ENCODE measurements at places on chromosomes 2 and 18.

DNA sequence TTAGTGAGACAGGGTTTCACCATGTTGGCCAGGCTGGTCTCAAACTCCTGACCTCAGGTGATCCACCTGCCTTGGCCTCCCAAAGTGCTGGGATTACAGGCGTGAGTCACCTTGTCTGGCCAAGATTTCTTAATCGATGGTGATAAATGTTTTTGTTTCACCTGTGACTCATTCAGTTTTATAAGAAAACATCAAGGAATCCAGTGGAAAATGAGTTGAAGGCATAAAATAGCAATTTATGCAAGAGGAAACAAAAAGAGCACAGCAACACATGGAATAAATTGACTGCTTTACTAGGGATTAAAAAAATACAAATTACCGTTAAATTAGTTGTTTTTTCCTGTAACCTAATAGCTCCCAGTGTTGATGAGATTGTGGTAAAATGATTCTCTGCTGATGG, 80.2 kb downstream of the CDK15 start:
- DNase-seq, result no peak

GRCh38 chr2:204010628-204011560, 74.3 kb downstream of the ICOS start:
- DNase-seq, result no peak

GRCh38 chr2:96174251-96175144, 29.3 kb upstream of the DUSP2 start:
- DNase-seq, result peak; percentile 15

GRCh38 chr2:20381457-20381856, 30.8 kb upstream of the PUM2 start:
- no peak for DNase-seq

DNA sequence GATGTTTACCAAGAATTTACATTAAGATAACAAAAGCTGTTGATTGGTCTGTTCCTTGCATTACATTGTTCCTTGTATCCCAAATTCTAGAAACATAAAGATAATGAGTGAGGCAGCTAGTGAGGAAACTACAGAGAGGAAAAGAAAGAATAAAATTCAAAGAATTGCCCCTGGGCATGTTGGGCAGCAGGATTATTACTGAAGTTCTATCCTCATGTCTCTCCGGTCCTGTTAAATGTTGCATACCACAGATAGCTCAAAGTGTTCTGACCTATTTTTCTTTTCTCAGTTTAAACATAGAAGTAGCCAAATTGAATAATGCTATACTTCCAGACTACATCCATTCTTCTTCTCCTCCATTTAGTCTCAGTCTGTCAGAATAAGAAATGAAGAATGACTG, 58.2 kb upstream of the DYNC1I2 start:
- DNase-seq, result no peak

DNA sequence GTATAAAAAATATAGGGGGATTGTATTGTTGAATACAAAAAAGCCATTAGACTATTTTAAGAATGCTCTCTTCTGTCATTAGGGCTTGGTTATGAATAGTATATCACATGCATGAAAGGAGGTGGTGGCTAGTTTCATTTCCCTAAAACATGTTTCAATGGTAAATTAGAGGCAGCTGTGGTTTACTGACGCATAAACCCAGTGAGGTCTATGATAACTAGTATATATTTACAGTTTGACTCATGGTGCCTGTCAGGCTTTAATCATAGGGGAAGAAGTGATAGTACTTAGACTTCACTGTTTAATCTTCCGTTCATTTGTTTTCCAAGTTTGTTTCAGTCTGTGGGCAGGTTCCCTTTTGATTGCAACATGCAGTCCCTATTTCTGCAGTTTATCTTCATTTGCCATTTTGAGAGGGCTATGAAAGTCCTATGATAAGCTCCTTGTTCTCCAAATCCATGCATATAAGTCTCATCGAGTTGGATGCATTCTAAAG, 55.1 kb upstream of the MAP4K3 start:
- peak; percentile 78 for DNase-seq

GRCh38 chr2:3620834-3621233, 25.9 kb downstream of the COLEC11 start:
- DNase-seq, result no peak

GRCh38 chr2:237712477-237713377, 85.3 kb downstream of the LRRFIP1 start:
- no peak for DNase-seq

DNA sequence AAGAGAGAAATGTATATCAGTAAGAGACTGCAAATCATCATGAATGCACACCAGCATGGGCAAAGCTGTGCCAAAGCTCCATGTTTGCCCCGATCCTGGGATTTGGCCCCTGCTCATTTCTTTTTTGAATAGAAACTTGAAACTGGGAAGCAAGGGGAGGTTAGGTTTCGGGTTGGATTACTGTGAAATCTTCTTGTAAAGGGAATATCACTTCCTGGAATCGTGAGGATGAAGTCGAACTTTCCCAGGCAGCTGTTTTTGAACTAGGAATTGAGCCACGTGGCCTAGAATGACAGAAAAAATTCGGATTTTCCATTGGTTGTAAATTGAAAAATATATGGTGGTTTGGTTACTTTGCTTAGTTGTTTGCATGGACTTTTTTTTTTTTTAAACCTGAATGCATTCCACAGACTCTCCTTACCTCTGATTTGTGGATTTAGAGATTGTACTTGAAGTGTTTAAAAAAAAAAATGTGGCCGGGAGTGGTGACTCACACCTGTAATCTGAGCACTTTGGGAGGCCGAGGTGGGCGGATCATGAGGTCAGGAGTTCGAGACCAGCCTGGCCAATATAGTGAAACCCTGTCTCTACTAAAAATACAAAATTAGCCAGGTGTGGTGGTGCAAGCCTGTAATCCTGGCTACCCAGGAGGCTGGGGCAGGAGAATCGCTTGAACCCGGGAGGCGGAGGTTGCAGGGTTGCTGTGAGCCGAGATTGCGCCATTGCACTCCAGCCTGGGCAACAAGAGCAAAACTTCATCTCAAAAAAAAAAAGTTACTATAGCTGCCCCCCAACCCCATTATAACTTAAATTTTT, 32.1 kb downstream of the GRHL1 start:
- DNase-seq, result no peak

DNA sequence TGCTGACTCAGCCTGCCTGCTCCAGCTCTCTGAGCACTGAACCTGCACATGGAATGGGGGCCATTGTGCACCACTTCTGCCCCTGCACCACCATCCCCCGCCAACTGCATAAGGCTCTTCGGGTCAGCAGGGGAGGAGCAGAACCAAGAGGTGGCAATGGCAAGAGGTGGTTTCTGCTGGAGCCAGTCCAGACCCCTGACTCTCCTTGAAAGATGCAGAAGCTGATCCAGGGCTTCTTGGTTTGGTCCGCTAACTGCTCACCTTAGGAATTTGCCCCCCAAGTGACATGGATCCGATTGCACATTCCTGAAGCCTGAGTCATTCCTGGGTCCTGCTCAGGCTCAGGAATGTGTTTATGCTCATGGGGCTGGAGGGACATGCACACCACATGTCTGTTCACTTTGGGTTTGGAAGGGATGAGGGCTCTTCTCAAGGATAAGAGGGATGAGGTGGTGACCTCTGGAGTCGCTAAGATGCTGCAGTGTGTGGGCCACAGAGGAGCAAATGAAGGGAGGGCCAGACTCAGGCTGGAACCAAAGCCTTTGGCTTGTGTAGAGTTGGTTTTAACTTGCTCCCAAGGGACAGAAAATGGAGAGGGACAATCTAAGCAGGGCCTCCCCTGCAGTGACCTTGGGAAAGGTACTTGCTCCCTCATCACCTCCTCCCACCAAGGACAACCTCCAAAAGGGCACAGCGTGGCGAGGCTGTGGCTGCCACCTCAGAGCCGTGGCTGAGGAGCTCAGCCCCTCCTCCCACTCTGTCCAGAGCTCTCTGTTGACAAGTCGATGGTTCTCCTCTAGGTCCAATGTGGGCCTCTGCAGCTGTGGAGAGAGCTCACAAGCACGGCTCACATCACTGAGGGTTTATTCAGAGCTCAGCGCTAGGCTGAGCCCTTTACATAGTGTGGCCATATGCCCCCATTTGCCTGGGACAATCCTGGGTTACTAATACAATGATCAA, 66.2 kb downstream of the HS1BP3 start:
- peak; percentile 85 for DNase-seq

GRCh38 chr18:44548291-44549221, 132.1 kb upstream of the SETBP1 start:
- DNase-seq, result no peak

DNA sequence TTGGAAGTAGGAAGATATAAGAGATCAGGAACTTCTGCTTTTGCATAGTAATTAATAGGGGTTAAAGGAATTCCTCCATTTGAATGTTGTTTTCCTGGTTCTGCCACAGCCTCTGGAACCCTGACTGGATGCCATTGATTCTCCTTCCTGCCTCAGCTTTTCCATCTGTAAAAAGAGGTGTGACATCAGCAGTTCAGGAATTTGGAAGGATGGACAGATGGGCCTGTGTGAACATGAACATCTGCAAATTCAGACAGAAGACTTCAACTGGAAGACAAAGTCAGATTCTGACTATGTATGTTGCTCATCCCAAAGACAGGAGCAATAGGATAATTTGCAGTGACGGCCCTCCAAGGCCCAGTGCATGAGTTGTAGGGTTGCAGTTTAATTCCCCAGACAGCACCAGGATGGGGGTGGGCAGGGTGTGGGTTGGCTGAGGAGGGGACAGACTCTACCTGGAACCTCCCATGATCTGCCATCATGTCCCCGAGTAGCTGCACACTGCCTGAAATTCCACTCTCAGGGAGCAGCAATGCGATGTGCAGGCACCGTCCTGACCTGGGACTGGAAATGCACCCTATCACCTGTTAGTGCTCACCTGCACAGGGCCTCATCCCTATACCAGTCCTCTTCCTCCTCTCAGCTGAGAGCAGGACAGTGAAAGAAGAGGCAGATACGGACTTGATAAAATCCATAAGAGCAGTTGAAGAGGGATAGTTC, 98.9 kb upstream of the EPAS1 start:
- DNase-seq, result no peak

DNA sequence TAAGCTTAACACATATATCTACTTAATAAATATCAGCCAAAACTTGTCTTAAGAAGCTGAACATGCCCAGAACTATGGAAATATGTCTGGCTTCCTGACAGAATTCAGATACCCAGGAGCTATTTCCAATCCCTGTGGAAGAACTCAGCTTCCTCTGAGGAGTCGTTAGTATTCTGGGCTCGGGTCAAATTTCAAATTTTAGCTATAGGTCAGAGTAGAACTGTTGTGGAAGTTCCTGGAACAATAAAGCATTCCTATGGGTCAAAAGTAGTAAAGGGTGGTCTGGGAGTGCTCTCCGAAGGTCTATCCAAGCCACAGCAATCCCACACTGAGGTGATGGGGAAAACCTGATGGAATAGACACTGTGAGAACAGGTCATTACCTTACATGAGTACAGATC, 342.7 kb upstream of the CHST9 start:
- DNase-seq, result no peak

- DNase-seq, result no peak
Observed at GRCh38 chr2:207255565-207256470, 90.1 kb upstream of the KLF7 start.

GRCh38 chr18:26655525-26656430, 107.4 kb upstream of the KCTD1 start:
- DNase-seq, result no peak

DNA sequence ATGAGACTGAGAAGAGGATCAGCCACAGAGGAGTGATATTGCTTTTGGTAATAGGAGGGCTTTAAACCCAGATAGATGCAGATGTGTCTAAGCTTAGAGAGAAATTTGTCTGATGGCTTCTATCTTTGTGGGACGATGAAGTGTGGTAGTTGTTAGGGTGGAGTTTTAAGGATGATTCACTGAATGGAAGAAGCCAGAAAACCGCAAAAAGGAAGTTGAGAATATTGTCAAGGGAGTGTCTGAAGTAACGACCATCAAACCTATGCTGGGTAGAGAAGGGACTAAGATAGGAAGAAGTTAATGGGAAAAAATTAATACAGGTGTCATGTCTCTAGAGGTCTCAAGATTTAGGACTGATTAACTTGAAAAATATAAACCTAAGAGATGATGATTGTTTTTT, 195.6 kb upstream of the MC4R start:
- DNase-seq, result no peak

DNA sequence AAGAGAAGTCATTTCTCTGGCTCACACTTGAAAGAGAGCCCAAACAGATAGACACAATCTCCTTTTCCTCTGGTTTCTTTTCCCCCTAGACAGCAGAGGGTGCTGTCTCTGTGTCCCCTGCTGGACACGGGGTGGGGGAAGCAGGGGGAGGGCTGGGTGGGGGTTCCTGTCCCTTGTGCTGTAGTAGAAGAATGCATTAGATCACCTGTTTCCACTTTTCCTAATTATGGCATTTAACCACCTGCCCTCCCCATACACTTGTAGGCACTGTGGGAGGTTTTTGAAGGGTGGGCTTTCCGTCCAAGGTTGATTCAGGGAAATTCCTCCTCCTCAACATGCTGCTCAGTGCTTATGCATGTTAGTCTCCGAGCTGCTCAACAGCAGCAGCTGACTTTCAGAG, 206.2 kb upstream of the EPAS1 start:
- DNase-seq, result no peak

- no peak for DNase-seq
Observed at GRCh38 chr18:47397671-47398319, 146.3 kb upstream of the SKOR2 start.

- DNase-seq, result no peak
Observed at GRCh38 chr2:158760887-158761286, 34.2 kb upstream of the DAPL1 start.

GRCh38 chr2:239934571-239935171, 90.5 kb downstream of the NDUFA10 start:
- no peak for DNase-seq

DNA sequence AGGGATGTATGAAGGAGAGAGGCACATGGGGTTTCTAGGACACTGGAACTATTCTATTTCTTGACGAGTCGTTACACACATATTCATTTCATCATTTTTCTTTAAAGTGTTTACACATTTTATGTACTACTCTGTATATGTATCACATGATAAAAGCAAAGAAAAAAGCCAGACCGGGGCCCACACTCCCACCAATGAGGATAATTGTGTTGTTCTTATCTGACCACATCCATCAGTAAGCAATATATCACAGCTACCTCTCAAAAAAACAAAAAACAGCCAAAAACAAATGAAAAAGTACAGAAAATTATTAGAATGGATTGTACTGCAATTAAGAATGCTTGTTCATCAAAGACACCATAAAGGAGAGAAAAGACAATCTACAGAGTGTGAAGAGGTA, 14.2 kb upstream of the CNRIP1 start:
- no peak for DNase-seq

DNA sequence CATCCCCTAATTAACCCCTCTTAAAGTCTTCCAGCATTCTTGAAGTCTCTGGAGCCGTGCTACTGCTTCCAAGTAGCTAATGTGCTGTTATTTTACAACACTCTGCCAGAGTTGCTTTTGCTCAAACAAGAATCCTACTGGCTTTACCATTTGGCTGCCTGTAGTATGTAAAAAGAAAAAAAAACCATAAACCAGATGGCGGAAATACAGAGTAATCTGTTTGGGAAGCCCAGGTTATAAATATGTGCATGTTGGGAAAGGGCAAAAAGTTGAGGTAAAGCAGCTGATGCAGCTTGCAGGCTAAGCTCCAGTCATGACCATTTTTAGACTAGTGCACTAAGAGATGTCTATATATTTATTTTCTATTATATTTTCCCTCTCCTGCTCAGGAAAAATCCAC, 313.2 kb upstream of the ETAA1 start:
- DNase-seq, result no peak
